ENCODE measurements at places on chromosomes 5 and 9. TPM values are rescaled to one million over a fixed set of nuclear protein-coding genes. Genes with fewer than 3 reads are reported as not detected.
A peak's percentile ranks its signal among the peaks of the same experiment; 100 is the strongest.

GRCh38 chr9:129615407-129616285, 5.3 kb downstream of the C9orf50 start:
- DNase-seq, result no peak

Gene ISL1
- total RNA-seq, result not detected

DNA sequence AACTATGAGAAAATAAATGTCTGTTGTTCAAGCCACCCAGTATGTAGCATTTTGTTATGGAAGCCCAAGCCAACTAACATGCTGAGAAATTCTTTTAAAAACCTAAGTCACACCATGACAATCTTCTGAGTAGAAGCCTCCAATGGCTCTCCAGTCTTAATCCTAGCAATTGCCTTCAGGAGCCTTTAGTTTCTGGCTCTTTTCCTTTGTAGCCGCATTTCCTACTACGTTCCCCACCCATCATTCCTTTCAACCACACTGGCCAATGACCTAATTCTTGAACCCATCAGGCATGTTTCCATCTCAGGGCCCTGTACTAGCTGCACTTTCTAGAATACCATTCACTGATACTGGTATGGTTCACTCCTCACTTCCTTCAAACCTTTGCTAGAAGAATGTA, 2.1 kb upstream of the MRPS30 start:
- no peak for DNase-seq

Gene NR3C1
- 67.8 TPM for total RNA-seq

Gene PCDHB5
- 2.8 TPM for total RNA-seq

Gene RAD50
- 31.3 TPM for total RNA-seq

GRCh38 chr9:15293804-15294316, 13.2 kb downstream of the TTC39B start:
- DNase-seq, result no peak

DNA sequence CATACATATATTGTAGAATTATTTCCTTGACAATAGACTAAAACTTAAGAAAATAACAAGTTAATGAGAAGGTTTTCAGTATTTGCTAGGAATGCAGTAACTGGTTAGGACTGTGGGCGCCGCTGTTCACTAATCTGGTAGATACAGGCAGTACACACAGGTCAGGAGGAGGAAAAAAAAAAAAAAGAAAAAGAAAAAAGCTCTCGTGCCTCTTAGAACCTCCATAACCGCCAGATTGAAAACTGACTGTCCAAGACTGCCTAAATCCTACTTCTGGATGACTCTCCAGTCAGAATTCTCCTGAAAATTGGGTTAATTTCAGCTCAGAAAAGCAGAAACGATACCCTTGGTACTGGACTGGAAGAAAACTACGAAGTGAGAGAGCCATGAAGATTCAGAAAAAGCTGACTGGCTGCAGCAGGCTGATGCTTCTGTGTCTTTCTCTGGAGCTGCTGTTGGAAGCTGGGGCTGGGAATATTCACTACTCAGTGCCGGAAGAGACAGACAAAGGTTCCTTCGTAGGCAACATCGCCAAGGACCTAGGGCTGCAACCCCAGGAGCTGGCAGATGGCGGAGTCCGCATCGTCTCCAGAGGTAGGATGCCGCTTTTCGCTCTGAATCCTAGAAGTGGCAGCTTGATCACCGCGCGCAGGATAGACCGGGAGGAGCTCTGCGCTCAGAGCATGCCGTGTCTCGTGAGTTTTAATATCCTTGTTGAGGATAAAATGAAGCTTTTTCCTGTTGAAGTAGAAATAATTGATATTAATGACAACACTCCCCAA, at the start of gene PCDHGA1:
Gene PCDHGA1, plus strand, starts transcription at position 216 of the 782 bp plus-strand sequence.
- DNase-seq, result peak; percentile 65

- DNase-seq, result no peak
These were observed 49.0 kb upstream of the ALDH1A1 start for GRCh38 chr9:73001860-73002259.

DNA sequence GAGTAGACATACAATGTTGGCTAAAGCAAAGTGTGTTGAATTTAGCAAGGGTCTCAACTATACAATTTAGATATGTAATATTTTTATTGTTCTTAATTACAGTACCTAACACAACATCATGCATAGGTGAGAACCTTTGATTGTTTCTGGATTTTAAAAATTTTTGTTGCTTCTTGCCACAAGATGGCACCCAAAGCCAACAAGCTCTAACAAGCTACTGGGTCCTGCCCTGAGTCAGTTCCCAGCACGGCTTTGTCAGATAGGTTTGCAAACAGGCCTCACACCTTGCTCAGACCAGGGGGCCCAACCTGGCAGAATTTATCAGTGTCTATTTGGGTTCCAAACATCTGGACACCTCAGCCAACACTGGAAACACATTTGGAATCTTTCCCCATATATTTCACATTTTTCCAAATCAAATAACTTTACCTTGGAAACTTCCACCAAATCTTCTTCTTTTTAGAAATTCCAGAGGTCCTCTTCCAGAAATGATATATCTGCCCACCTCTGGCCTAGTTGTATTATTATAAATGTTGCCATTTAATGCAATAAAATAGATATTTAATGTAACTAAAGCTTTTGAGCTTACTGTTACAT, 49.5 kb upstream of the EGFLAM start:
- no peak for DNase-seq

Gene CNTNAP3
- total RNA-seq, result 14.2 TPM

DNA sequence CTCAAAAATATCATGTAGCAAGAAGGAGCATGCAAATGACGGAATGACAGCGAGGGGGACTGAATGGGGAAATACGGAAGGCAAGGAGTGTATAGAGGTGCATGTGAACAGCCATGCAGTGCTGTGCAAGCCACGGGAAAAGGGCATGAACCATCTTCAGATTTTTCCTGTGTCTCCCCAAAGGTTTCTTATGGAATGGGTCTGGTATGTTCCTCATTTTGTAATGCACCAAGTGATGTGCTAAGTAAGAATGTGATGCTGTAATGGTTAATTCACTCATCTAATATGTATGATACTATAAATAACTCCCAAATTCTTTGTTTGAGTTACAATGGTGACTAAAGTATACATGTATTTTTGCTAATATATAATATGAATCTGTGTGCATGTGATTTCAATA, 99.0 kb upstream of the DAB2 start:
- no peak for DNase-seq
